ENCODE measurements at places on chromosomes 6 and 20.

DNA sequence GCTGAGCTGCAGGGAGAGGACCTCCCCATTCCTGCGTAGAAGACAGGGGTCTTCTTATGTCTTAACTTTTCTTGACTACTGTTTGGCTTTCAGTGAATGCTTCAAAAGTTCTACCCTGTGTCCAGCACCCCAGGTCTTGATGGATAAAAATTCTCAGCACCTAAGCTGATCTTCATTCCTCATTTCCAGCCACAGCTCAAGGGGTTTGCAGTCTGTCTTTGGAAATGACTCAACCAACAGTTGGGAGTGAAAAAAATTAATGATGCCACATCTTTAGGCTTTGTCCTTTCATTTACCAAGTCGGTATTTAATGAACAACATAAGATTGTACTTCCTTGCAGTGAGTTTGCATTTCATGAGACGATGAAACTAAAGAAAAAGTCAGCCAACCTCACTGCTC is 40.3 kb downstream of the PRDM1 start:
- DNase-seq: no peak

DNA sequence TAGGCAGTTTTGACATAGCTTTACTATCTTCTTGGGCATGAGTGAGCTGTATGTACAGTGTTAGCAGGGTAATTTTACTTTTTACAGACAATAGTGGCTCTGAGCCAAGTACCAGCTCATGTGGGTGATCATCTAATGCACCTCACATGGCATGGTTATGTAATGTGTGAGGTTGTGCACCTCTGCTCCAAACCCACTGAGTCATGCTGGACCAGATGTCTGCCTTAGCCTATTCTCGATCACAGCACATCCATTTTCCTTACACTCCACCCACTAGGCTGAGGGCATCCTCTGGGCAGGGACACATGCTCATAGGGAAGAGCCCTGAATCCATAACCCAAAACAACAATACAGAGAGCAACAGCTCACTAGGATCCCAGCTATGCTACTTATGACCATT is 71.6 kb upstream of the FBXL4 start:
- no peak for DNase-seq

GRCh38 chr20:4815628-4816027 is 93.9 kb downstream of the PRND start:
- no peak for DNase-seq

- no peak for DNase-seq
Observed at GRCh38 chr6:157173776-157174175, 149.5 kb downstream of the TMEM242 start.

DNA sequence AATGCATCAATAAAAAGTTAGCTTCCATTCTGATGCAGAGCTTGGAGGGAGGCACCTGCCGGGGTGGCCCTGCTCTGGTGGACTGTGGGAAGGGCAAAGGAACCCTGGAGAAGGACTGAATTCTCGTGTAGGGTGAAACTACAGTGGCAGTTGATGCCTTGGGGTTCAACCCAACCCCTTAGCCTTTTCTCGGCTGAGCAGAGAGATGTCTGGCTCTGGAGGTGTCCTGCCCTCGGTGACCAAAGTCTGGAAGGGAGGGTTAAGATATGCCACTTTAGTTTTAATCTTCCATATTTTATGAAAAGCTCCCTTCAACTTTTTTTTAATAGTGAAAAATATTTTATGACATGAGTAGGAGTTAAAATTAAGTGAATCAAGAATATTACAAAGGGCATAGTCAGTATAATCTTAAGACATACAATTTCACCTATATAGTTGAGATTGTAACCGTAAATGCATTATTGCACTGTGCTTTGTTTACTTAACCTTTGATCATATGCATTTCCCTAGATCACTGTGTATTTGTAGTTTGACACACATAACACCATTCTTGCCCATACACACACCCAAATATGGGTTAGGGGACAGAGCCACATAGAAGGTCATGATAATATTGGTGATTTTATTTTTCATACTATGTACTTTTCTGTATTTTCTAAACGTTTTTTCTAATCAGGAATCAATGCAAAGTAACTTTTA is 179.6 kb downstream of the MCHR2 start:
- no peak for DNase-seq

- no peak for DNase-seq
Observed at GRCh38 chr6:34973547-34974248, 84.6 kb downstream of the ANKS1A start.

- no peak for DNase-seq
Observed at GRCh38 chr20:36525620-36526365, 15.5 kb upstream of the MYL9 start.

DNA sequence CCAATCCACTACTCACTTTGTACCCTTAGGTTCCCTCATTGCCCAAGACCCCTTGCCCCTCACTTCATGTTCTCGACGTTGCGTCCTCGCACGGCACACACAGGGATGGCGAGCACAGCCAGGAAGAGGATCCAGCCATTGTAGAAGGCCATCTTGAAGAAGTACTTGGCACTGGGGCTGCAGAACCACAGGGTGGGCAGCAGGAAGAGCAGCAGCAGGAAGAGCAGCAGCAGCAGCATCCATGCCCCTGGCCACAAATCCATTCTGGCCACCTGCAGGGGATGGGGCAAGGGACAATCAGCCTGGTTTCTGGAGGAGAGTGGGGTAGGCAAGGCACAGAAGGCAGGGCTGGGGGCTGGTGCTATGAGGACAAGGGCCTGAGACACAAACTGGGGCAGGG is 4.7 kb downstream of the AGPAT1 start:
- DNase-seq: no peak

DNA sequence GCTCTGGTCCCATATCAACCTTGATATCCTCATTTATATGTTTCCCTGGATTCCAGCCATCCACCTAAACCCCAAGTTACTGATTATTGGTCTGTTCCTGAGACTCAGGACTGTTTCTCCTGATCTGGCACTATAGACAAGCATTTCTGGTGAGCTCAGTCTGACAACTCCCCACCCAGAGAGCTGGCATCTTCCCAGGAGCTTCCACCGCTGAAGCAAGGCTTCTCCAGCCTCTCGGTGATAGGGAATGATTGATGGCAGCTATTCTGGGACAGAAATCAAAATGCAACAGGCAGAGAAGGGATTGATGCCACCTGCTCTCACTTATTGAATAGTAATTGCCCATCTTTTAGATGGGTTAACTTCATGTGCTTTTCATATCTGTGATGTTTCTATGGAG is 169.7 kb upstream of the GGTLC1 start:
- no peak for DNase-seq

DNA sequence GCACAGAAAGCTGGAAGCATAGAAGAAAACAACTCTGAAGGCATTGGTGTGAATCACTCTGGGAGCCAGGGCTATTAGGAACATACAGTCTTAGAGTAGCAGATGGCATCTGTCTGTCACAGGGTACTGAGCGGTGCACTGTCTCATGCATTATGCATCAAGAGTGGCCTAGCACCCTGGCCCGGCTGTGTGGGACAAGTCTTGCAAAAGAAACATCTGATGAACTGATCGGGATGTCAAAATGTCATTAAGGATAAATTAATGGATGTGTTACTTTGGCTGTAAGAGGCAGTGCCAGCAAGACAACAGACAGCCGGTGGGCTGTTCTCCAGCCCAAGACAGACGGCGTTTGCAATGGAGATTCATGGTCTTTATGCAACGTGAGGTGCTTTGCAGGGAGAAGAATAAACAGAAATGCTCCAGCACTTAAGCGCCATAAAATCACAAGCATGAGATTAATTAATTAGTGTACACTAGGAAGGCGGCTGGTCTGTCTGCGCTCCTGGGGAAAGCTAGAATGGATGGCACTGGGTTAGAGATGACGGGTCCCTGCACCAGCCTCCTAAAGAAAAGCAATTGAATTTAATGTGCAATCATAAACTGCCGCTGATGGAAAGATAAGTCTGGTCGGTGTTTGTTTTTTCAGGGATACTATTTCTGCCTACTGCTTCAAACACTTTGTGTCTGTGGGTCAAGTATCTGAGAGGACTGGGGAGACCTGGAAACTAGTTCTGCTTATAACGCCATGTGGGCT is 600.6 kb upstream of the CHD6 start:
- DNase-seq: peak; percentile 70

DNA sequence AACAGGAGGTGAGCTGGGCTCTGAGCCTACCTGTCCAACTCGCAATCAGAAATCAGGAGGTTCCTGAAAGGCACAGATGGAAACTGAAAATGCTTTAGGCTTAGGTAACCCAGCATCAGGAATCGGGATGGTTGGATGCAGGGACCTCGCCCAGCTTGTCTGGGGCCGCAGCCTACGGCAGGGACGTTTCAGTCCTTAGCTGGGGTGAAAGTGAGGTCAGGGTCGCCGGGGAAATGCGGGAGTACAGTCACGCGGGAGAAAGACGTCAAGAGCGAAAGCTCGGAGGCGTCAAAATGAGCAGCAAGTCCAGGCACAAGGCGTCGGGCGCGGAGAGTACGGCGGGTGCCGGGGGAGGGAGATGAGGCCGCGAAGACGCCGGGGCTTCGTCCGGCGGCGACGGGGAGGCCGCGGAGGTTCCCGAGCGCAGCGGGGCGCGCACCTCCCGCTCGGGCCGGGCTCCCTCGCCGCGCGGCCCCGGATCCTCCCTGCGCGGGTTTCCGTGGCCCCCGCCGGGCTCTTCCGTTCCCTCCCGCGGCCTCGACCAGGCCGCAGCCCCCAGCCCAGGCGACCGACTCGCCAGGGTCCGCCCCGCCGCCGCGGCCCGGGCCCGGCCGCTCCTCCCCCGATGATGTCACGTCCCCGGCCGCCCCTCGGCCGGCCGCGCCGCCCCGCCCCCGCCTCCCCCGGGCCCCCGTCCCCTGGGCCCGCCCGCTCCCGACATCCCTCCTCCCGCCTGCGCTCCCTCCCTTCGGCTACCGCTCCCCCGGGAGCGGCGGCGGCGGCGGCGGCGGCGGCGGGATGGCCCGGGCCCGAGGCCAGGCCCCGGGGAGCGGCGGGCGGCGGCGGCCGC is at the start of gene EBF4:
Gene EBF4 (plus strand): TSS at position 745 of the 850 bp plus-strand sequence. CDS start 866 bp downstream, outside the sequence.
- DNase-seq: no peak

DNA sequence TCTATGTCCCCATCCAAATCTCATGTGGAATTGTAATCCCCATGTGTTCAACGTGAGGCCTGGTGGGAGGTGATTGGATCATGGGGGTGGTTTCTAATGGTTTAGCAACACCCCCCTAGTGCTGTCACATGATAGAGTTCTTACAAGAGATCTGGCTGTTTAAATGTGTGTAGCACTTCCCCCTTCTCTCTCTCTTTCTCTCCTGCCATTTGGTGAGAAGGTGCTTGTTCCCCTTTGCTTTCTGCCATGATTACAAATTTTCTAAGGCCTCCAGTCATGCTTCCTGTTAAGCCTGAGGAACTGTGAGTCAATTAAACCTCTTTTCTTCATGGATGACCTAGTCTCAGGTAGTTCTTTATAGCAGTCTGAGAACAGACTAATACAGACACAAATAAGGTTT is 165.4 kb downstream of the OGFRL1 start:
- no peak for DNase-seq

DNA sequence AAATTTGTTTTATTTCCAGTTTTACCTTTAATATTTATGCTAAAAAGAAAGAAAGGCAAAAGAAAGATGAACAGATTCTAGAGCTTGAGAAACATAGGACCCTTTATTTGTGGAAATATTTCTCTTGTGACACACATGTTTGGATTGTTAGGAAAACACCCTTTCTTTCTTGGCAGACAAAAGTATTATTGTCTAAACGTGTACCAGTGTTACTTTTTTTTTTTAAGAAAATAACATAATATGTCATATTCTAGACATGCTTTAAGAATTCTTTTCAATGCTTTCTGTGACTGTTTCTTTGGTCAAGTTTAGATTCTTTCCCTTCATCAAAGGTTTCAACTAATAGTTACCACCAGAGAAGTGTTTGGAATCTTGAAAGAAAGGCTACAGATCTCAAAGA is 183.4 kb upstream of the CNR1 start:
- no peak for DNase-seq

GRCh38 chr6:113809826-113810225 is 47.3 kb upstream of the MARCKS start:
- no peak for DNase-seq

- DNase-seq: no peak
Observed at GRCh38 chr20:665276-665675, 10.3 kb downstream of the SCRT2 start.
